NCI-H2081 treated with DMSO at 0.1 percent for 48 hours (cell line): ENCODE measurements at places on chromosomes 2 and 18.

DNA sequence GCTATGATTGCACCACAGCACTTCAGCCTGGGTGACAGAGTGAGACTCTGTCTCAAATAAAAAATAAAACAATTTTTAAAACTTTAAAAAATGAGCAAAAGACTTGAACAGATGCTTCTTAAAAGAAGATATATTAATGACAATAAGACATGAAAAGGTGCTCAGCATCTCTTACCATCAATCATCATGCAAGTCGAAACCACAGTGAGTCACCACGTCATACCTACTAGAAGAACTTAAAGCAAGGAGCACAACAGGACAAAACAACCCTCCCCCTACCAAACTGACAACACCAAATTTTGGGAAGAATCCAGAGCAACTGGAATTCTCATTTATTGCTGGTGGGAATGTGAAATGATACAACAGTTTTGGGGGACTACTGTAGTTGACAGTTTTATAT, 251.6 kb downstream of the BCL2 start:
- DNase-seq = no peak

DNA sequence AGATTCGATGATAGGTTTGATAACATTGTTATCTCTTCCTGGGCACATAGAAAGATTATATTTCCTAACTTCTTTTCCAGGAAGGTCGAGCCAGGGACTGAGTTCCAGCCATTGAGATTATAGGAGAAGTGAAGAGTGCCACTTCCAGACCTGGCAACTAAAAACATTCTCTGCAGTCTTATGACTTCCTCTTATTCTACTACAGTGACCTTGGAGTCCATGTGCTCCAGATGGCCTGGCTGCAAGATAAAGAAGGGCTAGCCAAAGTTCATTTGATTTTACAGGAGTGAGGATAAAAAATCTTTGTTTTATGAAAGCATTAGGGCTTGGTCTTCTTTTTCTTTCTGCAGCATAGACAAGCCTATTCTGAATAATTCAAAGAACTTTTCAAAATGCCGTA, 363.0 kb downstream of the FSIP2 start:
- no peak for DNase-seq

GRCh38 chr2:143192716-143193115, 63.5 kb downstream of the ARHGAP15 start:
- no peak for DNase-seq

- no peak for DNase-seq
Observed at GRCh38 chr2:38533180-38533579, 69.5 kb downstream of the HNRNPLL start.

DNA sequence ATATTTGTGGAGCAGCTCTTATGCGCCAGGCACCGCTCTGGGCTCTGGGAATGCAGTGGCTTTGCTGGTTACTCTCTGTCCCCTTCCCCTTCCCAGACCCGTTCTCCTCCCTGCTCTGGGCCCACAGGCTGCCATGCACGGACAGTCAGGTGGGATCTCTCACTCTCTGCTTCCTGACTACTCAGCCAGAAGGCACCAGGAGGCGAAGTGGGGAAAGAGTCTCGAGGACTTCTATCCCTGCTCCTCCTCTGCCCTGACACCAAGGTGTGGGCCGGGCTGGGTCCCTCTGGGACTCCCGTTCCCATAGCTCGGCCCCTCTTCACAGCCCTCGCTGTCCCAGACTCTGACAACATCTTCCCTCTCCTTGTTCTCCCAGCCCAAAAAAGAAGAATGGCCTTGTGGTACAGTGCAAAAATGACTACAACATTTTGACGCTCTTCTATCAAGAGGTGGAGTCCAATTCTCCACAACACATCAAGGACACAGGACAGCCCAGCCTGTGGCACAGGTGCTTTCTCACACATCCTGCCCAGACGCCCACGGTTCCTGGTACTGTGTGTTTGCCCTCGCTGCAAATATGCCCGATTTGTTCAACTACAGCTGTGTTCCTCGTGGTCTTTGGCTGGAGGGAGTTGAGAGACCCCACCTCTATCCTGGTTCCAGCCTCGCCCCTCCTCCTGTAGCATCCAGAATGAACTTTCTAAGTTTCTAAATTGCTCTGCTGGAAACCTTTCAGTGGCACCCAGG, 14.0 kb upstream of the DUSP2 start:
- DNase-seq = no peak

GRCh38 chr2:1744446-1745170, at the start of gene PXDN:
TSS of gene PXDN (minus strand) at chr2:1744515. CDS start at chr2:1744455, 60 bp downstream.
- DNase-seq = no peak

- no peak for DNase-seq
Observed at GRCh38 chr18:50737127-50737526, 82.7 kb downstream of the MRO start.

GRCh38 chr2:1227274-1227900, 185.9 kb upstream of the TPO start:
- DNase-seq = no peak

DNA sequence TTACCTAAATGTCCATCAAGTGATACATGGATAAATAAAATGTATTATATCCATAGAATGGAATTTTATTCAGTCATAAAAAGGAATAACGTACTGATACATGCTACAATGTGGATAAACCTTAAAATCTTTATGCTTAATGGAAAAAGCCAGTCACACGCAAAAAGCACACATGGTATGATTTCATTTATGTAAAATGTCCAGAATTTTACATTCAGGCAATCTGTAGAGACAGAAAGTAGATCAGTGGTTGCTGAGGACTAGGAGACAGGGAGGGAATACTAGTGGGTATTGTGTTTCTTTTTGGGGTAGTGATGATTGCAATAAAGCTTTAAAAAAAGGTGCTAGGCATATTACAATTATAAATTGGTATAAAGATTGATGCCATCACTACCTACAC, 30.7 kb upstream of the CD302 start:
- no peak for DNase-seq

DNA sequence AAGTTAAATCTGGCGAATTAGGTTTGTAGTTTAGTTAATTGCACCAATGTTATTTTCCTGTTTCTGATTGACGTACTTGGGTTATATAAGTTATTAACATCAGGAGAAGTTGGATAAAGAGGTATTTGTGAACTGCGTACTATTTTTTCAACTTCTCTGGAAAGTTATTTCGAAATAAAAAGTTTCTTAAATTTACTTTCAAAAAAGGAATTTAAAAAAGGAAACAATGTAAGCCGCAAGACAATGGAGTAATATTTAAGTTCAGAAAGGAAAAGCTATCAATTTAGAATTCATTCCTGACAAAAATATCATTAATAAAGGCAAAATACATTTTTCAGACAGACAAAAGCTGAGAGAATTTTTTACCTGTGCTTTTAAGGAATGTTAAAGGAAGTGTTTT, 47.7 kb downstream of the RAB10 start:
- no peak for DNase-seq

GRCh38 chr18:70693246-70693645, 404.4 kb downstream of the SOCS6 start:
- DNase-seq = no peak

GRCh38 chr2:171822525-171823322, 71.3 kb downstream of the SLC25A12 start:
- DNase-seq = no peak

- DNase-seq = no peak
Observed at GRCh38 chr2:34403512-34403911, 804.4 kb upstream of the FAM98A start.

- no peak for DNase-seq
Observed at GRCh38 chr2:16215902-16216557, 275.7 kb downstream of the MYCN start.

DNA sequence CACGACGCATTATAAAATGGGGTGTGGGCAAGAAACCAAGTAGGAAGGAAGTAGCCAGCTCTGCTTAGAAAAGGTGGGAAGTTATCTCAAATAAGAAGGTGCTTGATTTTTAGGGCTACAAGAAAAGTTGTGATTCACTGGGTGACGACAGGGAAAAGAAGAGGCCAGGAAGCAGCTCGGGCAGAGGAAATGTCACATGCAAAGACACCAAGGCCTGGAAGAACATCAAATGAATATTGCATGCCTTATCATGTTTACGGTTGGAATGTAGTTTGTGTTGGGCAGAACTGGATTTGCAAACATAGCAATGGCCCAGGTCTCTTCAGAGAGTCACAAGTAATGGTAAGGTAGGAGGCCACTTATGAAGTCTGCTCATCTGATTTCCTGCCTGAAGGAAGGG, 610.6 kb downstream of the IRS1 start:
- no peak for DNase-seq
